SJCRH30 (cell line): ENCODE measurements at places on chromosomes 6 and 20. TPM values are rescaled to one million over a fixed set of nuclear protein-coding genes. Genes with fewer than 3 reads are reported as not detected.

DNA sequence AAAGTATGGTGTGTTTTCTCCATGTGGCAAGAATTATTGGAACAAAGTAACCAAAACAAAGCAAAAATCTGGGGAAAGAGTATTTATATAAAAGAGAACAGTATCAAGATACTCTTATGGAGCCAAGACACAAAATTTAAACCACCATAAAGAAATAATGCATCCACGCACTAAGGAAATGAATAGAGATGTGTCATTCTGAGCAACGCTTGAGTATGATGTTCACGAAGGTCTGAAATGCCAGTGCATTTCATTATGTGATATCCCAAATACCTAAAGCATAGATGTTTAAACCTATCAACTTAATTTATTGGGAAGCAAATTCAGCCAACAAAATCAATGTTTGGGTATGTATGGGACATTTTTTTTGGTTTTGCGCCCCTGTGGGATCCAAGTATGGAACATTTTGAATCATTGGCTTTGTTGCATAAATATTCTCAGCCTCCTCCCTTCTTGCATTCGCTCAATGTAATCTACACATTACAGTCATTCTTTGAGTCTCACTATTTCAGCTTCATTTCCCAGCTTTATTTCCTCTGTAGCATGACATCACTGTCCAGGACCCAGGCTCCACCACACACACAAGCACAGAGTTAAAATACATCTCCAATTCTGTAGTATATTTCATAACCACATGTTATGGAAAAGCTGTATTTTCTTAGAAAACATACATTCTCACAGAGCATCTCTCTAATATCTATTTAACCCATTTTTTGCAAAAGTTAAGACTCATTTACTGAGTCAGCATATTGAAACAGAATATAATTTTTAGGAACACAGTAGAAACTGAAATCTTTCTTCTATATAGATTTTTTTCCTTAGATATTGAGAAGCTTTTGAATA is 11.6 kb upstream of the MOXD1 start:
- DNase-seq = no peak

- DNase-seq = no peak
Measured at GRCh38 chr6:4280707-4281106, 145.3 kb upstream of the ECI2 start.

DNA sequence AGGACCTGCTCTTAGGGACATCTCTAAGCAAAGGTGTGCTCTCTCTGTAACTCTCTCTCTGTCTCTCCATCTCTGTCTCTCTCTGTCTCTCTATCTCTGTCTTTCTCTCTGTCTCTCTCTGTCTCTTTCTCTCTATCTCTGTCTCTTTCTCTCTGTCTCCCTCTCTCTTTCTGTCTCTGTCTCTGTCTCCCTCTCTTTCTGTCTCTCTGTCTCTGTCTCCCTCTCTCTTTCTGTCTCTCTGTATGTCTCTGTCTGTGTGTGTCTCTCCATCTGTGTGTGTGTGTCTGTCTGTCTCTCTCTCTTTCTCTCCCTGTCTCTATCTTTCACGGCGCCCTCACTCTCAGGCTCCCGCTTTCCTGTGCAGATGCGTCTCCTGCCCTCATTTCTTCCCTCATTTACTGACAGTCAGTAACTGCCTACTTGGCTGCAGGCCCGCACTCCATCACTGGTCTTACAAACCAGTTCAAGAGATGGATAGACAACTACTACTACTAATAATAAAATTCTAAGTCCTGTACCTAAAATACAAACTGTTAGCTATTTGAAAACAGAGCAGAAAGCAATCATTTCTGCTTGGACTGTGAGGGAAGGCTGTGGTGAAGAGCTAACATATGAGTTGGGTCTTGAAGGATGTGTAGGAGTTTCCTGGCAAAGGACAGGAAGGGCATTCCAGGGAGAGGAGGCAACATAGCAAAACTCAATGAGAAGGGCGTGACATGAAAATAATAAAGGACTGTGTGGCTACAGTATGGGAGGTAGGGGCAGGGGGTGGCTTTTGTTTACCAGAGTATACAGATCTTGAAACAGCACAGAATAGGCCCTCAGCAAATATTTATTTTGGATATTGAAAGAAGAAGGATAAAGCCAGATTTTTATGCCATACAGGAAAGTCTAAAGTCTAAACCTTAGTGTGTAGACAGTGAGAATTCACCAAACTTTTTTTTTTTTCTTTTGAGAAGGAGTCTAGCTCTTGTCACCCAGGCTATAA is 67.8 kb upstream of the TAB2 start:
- no peak for DNase-seq

- peak; percentile 14 for DNase-seq
Measured at GRCh38 chr6:108651340-108652227, 90.9 kb downstream of the FOXO3 start.

DNA sequence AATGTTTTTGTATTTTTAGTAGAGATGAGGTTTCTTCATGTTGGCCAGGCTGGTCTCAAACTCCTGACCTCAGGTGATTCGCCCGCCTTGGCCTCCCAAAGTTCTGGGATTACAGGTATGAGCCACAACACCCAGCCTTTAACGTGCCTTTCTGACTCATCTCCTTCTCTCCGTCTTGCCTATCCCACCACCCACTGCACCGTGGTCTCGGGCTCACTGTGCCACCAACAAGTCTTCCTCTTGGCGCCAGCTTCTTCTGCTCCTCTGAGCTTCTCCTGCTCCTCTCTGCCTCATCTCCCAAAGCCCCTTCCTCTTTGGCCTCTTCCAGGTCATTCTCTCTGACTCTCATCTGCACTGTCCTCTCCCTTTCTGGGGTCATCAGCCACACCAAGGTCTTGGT is 41.0 kb downstream of the TMEM242 start:
- no peak for DNase-seq

DNA sequence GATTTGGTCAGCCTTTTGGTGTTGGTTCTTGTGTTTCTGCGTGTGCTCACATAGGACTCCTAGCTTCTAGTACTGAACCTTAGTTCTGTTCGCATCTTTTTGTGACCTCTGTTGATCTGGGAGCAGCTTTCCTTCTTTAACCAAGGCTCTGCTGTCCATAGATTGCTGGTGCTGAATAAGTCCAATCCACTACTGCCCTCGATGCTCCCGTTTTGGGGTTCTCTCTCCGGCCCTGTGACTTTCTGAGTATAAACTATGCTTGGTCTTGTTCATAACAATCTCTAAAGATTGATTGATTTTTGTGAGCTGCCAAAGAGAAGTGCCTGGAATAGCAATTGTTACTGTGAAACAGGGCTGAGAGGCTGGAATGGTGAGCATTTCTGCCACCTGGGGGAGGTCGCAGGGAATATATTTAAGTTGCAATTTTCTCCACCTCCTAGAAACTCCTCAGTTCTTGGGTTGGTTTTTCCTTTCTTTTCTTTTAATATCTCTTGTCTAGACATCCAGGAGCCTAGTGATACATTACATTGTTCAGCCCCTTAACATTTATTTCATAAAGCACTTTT is 422.9 kb upstream of the CHD6 start:
- DNase-seq = peak; percentile 32

DNA sequence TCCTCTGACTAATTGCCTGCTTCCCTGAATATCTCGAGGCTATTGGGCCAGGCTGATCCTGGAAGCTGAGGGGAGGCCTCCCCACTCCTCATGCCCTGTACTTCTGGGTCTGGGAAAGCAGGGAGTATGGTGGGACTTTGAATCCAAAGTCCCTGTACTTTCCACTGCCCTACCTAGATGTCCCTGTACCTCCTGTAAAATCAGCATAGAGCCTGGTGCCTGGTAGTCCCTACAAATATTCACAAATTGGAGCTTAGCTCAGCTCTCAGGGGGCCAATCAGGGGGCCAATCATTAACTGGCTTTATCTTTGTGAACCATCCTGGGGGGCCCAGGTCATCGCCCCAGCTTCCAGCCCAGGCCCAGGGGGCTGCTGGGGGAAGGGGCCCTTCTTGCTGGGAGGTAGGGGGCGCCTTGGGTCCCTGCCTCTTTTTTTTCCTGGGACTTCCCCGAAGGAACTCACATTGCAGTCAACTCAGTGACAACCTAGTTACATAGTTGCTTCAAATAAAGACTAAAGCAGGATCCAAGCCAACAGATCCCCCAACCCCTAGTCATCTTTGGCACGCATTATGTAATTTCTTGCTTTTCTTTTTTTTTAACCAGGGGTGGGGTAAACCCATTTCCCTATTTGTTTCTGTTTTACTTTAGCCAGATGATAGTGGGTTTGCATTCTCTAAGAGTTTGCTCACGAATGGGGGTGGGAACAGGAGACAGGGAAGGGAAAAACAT is 6.9 kb upstream of the VEGFA start:
- no peak for DNase-seq

DNA sequence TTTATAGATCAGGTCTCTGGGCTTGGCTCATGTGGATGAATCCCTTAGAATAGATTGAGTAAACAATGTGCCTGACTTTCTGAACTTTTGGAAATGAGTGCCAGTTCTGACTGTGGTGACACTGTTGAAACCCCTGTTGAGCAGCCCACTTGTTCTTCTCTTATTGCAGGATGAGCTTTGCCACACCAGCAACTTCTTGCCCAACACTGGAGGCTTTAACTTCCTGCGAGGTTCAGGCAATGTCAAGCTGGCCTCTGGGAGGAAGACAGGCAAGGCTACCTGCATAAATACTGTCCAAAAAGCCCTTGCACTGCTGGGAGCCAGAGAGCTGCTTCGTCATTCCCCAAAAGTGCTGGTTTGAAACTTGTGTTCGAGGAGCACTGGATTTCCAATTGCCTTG is 32.8 kb upstream of the SMIM8 start:
- DNase-seq = no peak

GRCh38 chr20:54172532-54172855 is 1.3 kb downstream of the CYP24A1 start:
- no peak for DNase-seq

GRCh38 chr6:3569816-3570215 is 113.0 kb upstream of the SLC22A23 start:
- DNase-seq = no peak

- no peak for DNase-seq
Measured at GRCh38 chr6:101776919-101777350, 383.4 kb downstream of the GRIK2 start.

GRCh38 chr20:50311308-50312001 is 120.8 kb downstream of the CEBPB start:
- DNase-seq = no peak

- peak; percentile 100 for DNase-seq
Measured at GRCh38 chr20:59385480-59385879, 85.1 kb downstream of the EDN3 start.

- no peak for DNase-seq
Measured at GRCh38 chr6:138219398-138219797, 1.1 kb upstream of the PBOV1 start.

GRCh38 chr6:3355358-3356055 is 96.8 kb downstream of the PSMG4 start:
- peak; percentile 51 for DNase-seq

- no peak for DNase-seq
Measured at GRCh38 chr6:34953061-34954025, 64.3 kb downstream of the ANKS1A start.

- peak; percentile 77 for DNase-seq
Measured at GRCh38 chr6:113122060-113122459, 735.1 kb upstream of the MARCKS start.

DNA sequence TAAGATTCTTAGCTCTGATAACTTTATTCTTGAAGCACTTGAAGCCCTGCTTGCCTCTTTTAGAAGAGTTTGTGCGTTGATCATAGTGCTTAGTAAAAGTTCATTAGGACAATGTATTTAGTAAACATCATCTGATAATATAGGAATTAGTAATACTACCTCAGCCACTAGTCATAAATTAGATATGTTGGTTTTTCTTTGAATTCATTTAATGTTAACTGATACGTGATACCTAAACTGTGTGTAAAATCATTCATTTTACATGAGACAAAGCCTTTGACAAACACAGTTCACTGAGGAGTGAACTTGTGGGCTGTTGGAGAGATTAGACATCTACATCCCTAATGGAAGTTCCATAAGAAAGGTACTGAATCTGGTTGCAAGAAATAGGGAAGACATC is 91.6 kb downstream of the RNF217 start:
- DNase-seq = no peak

DNA sequence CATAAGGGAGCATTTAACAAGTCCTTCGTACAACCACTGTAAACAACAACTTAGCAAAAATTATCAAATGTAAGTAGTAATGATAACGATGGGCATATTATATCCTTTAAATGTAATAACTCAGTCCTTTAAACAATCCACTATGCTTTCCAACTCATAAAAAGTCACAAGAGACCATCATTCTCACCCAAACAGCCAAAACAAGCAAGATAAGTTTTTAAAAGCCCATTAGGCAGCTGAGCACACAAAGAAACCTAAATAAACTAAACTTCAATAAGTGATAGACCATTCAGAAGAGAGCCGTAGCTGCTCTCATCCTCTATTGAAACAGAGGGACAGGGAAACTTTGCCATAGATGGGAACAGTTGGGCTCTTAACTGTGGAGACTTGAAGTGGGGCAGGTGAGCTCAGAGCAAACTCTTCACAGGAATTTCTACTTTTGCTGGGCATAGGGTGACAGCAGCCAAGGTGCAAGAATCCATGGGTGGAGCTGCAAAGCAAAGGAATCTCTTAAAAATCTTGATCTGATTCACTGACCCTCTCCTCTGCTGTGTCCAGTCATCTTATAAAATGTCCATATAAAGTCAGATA is 22.5 kb downstream of the RAB22A start:
- no peak for DNase-seq

DNA sequence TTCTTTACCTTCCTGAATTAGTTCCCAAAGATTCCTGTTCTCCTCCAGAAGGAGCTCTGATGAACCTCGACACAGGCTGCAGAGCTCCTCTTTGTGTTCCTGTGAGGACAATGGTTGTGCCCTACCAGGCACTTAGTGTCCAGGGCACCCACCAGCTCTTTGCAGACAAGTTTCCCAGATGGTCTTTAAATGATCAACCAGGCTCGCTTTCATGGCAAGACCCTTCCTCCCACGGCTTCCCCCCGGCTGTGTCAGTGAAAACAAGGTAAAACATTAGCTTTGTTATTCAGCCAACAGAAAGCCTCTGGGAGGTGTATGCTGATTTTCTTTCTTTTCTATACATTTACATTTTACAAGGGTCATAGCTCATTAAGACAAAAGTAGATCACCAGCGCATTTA is 32.3 kb upstream of the CNKSR3 start:
- DNase-seq = no peak

GRCh38 chr6:125339653-125340052 is 37.9 kb upstream of the HDDC2 start:
- DNase-seq = no peak

GRCh38 chr6:159042003-159042825 is 2.6 kb downstream of the TAGAP start:
- peak; percentile 54 for DNase-seq

Gene BPIFB1
- total RNA-seq = not detected in 2 replicates

Gene CRISP3
- total RNA-seq = not detected in 2 replicates

Gene SLC35A1
- total RNA-seq = 16.5 and 18.4 TPM in 2 replicates

Gene IL20RA
- total RNA-seq = 0.13 and 0.22 TPM in 2 replicates

Gene ASIP
- not detected in 2 replicates for total RNA-seq

Gene GSTA2
- not detected in 2 replicates for total RNA-seq

Gene C6orf132
- not detected in 2 replicates for total RNA-seq

Gene PLTP
- total RNA-seq = 14.5 and 15.6 TPM in 2 replicates

Gene PLAGL2
- 19.7 and 21.5 TPM in 2 replicates for total RNA-seq

Gene SLC22A1
- total RNA-seq = 0.20 and 0.49 TPM in 2 replicates

Gene NCOA7
- total RNA-seq = 3.8 and 4.1 TPM in 2 replicates

Gene COL9A3
- total RNA-seq = 2.0 and 2.1 TPM in 2 replicates

Gene SIRPD
- not detected in 2 replicates for total RNA-seq

Gene SOX18
- 0.13 and 0.14 TPM in 2 replicates for total RNA-seq

Gene PNPLA1
- not detected in 2 replicates for total RNA-seq

Gene KHDC1
- not detected in 2 replicates for total RNA-seq
